ENCODE measurements at places on chromosomes 2 and 18.

GRCh38 chr18:34085140-34085739, 139.5 kb downstream of the NOL4 start:
- DNase-seq, result no peak

DNA sequence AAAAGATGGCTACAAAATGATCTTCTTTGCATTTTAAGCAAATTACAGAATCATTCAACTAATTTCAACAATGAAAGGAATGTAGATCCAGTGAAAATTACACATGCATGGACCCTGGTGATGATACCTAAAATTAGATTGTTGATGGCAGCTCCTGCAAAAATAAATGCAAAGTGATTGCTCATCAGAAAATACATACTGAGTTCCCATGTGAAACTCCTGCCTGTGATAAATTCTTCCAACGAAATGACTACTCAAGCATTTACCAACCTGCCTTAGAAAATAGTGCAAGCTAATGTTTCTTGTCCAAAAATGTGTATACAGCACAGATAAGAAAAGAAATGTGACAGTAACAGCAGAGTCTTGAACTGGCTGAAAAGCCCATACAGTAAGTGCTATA, 300.0 kb upstream of the REV1 start:
- no peak for DNase-seq

- no peak for DNase-seq
Observed at GRCh38 chr2:10328670-10329579, 26.2 kb downstream of the HPCAL1 start.

DNA sequence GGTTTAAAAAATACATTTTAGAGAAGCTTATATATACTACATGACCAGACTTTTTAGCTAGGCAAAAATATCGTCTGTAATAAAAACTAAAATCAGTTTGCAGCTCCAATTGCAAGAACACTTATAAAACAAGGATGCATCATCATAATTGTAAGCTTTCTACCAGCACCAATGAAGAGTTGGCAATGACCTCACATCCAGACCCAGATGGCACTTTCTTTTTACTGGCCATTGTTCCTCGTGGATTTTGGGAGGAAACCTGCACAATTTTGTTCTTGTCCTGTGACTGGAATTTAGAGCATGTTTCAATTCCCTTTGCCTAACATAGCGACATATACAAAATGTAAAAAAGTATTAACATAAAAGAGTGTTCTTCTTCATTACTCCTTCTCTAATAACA, 174.3 kb downstream of the ZNF521 start:
- DNase-seq, result no peak

- DNase-seq, result no peak
Observed at GRCh38 chr2:234812851-234813250, 139.0 kb upstream of the SH3BP4 start.

DNA sequence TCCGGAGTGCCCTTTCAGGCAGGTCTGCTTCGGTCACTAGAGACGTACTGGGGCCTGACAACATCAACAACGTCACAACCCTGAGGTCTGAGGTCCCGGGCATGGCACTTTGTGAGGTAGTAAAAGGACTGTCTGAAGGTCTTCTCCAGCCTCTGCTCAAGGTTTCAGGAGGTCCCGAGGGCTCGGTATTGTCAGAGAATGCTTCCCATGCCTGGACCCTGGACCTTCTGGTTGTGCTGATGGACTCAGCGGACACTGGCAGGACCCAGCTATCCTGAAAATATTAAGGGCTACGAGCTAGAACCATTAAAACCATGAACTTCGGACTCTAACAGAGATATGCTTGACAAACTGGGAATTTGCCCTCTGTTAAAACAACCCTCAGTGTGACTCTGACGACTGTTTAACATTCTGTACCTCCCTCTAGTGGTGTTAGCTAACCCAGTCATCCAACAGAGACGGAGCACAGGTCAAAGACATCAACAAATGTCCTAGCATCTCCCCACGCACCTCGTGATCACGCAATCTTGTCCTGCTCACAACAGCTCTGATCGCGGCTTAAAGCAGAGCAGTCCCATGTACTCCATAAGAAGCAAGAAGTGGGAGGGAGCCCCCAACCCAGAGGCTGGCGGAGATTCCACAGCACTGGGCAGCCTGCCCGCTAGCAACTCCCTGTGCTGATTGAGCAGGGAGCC, 96.5 kb downstream of the CCDC93 start:
- DNase-seq, result no peak

- no peak for DNase-seq
Observed at GRCh38 chr18:58937071-58937886, 72.6 kb downstream of the ZNF532 start.

DNA sequence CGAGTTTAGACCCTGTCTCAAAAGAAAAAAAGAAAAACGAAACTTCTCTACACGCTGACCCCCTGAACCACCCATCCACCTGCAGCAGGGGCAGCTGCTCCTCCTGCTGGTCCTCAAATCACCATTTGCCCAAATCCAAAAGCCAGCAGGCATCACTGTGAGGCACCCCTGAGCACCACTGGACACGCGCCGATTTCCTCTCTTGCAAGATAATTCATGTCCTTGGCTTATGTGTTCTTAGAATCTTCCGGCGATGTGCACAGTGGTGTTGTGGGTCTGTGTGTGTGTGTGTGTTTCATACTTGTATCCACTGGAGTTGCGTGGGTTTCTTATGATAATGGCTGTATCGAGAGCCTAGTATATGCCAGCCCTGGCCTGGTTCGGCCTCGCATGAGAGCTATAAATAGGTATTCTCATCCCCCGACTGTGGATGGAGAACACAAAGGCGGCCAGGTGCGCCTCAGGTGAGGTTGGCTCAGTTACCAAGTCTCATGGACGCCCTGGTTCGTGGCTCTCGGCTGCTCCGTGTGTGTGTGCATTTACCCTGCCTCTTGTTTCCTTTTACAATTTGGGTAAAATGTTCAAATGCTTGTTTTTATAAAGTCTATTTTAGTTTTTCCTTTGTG, 235.5 kb downstream of the HDAC4 start:
- DNase-seq, result no peak

DNA sequence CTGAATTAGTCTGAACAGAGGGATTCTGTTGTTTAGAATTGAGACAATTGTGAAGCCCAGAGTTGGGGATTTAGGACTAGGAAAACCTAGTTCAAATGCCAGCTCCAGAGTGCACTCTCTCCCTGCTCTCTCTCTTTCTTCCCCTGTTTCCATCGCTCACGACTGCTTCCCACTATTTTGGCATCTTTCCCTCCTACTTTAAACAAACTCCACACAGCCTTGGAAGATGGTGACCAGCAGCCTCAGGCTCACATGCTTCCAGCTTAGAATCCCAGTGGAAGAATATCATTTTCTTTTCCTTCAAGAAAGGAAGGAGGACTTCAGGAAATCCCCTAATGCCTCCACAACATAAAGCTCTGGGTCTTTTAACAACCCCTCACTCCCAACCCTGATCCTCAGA, 6.1 kb upstream of the DNMT3A start:
- no peak for DNase-seq

All from mucosa of gallbladder (tissue), 1 donor.